ENCODE measurements at places on chromosomes 1 and 21.
A peak's percentile ranks its signal among the peaks of the same experiment; 100 is the strongest.

DNA sequence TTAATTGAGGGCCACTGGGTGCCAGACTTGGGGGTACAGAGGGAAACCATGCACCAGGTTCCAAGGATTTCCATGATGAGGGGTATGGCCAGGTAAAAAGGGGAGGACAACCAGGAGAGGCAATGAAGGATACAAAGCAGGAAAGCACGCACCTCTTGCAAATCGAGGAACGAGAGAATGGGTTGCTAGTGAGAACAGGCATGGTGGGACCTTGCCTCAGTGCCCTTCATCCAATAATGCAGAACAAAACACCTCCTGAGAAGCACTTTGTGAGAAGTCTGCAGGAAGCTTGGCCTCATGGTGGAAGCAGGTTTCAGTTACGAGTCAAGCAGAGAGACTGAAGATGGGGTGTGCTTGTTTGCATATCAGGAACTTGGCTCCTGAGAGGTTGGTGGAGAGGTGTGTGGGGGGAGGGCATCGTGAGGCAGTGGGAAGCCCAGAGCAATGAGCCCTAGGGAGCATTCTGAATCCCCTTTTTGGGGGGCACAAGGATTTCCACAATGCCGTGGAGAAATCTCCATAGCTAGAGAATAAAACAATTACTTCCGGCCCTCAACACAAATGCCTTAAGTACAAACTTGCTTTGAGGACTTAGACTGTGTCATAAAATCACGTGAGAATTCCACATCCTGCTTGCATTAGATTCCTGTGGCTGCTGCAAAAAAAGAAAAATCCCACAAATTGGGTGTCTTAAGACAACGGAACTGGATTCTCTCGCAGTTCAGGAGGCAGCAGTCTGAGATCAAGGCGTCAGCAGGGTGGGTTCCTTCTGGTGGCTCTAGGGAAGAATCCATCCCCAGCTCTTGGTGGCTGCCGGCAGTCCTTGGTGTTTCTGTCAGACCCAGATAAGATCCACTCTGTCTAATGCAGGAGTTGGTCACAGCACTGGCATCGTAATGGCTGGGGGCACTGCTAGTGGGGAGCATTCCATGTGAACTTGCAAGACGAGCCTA lies 54.9 kb upstream of the BACE2 start:
- DNase-seq, result peak; percentile 94

DNA sequence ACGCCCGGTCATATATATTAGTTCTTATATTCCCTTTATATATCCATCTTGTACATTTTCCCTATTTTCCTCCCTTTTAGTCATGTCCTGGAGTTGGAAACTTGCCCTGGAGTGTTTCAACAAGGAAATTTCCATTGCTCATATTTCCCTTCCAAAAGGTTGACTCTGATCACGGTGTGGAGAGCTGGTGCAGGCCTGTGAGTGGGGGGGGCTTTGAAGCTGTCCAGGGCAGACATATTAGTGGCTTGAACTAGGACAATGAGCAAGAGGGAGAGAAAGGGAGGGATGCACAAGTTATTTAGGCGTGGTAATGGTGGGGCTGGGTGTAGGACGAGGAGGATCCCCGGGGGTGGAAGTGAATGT lies 30.4 kb upstream of the TMEM61 start:
- DNase-seq, result no peak

DNA sequence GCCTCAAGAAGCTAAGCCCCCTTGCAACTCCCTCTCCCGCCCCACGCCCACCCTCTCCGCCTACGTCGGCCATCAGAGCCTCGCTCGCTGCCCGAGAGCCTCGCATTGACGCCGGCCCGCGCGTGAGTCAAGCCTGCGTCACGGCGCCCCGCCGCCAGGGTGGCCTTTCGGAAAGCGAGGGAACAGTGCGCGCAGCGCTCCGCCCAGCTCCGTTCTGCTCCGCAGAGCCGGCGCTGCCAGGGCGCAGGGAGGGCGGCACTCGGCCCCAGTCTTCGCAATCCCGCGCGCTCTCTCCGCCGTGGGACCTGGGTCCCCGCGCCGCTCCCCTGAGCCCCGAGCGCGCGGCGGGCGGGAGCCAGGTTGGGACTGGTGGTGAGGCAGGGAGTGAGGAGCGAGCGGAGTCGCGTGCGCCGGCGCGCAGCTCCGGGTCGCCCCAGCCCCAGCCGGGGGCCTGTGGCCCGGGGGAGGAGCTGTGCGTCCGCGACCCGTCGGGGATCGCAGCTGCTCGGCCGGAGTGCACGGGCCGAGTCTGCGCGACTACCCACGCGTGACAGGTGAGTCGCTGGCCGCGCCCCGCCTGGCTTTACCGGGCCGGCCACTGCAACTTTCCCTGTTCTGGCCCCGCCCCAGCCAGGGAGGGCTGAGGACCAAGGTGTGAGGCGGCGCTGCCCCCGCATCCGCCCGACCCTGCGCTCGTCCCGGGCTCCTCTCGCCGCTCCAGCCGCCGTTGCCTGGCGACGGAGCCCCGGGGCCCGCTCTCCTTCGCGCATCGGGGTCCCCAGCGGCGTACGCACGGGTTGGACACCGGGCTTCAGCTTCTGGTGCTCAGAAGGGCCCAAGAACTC lies at the start of gene SLC6A17:
TSS of gene SLC6A17 (plus strand) at position 165 of the 845 bp plus-strand sequence. CDS start 16,436 bp downstream, outside the sequence.
- no peak for DNase-seq

DNA sequence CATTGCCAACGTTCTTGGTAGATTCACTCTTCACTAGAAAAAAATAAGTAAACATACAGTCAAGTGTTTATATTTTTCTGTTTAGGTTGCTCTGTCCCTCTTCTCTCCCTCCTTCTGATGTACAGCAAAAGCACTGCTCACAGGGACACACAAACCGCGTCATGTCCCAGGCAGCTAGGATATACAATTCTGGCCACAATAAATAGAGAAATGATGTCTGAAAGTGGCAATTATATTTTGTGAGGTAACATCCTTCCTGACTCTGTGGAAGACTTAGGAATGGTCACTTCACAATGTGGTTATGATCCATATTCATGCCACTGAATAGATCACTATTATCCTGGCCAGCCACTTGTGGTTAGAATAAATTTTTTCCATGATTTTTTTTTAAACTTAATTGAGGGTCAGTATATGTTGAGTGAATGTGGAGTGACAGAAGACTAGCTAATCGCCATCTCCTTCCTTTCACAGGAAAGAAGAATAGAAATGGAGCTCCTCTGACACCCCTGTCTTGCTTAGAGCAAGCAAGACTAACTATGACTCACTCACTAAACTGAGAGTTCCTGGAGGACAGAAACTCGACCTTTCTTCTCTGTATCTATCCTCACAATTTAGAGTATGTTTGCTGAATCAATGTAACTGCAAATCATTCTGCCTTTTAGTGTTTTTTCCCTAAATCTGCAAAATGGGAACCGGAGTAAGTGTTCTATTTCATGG lies 54.0 kb downstream of the ZNHIT6 start:
- no peak for DNase-seq

- no peak for DNase-seq
Observed at GRCh38 chr21:20272791-20273362, 725.3 kb upstream of the NCAM2 start.

- DNase-seq, result no peak
Observed at GRCh38 chr1:210757677-210758076, 376.3 kb downstream of the KCNH1 start.

DNA sequence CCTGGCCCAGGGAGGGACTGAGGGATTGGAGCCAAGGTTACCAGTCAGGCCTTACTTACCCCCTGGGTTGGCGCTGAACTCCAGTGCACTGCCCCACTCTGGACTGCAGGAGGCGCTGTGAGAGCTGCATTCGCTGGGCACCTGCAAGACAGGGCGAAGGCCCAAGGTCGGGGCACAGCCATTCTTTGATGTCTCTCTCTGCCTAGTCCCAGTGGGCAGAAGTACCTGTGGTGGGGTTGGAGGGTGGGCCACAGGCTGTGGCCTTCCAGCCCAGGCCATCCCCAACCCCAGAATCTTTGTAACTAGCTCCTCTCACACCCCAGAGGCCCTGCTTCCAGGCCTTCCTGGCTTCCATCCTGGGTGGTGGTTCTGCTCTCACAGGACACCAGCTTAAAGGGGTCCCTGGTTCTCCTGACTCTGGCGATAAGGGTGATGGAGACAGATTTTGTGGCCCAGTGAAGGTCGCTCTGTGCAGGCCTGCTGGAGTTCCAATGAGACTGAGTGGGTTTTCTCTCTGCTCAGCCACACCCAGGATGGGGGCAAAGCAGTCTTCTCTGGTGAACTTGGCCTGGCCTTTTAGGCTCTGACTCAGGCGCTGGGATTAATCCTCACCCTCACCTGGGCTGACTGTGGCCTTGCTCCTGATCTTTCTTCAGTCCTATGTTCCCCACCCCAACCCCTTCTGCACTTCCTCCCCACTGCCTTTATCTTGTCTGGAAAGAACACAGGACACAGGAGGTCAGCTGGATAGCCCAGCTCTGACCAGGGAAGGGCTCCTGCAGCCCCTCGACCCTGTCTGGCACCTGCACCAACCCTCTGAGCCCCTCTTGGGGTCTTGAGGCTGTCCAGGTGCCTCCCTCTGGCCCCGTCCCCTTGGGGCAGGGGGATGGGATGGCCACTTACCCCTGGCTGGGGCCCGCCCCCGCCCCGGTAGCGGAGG lies 954 bp downstream of the MYOG start:
- DNase-seq, result no peak

GRCh38 chr1:108557296-108557695 lies 2.6 kb upstream of the EEIG2 start:
- no peak for DNase-seq

DNA sequence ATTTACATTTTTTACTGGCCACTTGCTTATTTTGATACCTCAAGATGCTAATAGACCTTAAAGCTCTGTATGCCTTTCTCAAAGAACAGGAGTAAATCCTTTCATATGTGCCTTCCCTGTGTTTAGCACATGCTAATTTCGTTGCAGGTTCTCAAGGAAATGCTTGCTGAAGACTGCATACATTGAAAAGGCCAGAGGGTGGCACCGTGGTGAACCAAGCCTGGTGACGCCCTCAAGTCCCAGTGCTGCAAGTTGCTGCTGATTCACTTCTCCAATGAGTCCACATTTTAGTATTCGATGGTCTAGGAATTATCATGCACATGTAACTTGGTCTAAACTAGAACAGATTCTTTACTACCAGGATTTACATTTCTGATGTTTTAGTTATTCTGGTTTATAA lies 94.1 kb downstream of the CLDN17 start:
- DNase-seq, result peak; percentile 0

- DNase-seq, result peak; percentile 52
Observed at GRCh38 chr1:93442008-93442666, 5.8 kb upstream of the FNBP1L start.

GRCh38 chr1:230084408-230085177 lies 17.6 kb downstream of the GALNT2 start:
- peak; percentile 95 for DNase-seq

- DNase-seq, result peak; percentile 97
Observed at GRCh38 chr1:91781371-91781825, 104.6 kb downstream of the TGFBR3 start.

DNA sequence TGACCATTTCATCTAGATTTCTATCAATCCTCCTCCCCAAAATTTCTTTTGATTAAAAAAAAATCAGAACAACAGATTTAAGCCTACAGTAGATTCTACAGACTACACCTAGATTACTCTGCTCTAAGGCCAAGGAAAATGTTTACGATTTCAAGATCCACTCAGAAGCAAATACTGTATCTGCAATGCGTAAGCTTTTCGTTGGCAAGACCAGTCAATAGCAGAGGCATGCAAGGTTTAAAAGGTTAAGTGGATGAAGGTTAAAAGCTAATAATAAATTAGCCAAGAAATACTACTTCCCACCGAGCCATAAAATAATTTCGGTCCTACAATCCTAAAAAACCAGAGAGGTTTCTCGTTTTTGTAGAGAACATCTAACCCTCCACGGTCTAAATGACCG lies 1.3 kb downstream of the CLSTN1 start:
- no peak for DNase-seq

DNA sequence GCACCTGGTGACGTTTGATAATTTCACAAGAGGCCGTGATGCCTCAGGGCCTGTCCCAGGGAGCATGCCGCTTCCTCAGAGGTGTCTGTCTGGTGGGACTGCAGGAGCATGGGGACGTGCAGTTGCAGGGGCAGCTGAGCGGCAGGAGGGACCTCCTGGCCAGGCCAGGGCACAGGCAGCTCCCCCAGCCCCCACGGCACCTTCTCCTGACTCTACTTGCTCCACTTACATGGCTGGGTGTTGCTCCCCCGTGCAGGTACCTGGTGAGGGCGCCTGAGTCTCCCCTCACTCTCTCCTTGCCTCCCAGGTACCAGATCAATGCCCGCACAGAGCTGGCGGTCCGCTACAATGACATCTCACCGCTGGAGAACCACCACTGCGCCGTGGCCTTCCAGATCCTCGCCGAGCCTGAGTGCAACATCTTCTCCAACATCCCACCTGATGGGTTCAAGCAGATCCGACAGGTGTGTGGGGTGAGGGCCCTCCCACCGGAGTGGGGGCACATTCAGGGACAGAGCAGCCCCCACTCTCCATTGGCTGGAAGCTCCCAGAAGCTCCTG lies 108.4 kb downstream of the PDE9A start:
- DNase-seq, result no peak

DNA sequence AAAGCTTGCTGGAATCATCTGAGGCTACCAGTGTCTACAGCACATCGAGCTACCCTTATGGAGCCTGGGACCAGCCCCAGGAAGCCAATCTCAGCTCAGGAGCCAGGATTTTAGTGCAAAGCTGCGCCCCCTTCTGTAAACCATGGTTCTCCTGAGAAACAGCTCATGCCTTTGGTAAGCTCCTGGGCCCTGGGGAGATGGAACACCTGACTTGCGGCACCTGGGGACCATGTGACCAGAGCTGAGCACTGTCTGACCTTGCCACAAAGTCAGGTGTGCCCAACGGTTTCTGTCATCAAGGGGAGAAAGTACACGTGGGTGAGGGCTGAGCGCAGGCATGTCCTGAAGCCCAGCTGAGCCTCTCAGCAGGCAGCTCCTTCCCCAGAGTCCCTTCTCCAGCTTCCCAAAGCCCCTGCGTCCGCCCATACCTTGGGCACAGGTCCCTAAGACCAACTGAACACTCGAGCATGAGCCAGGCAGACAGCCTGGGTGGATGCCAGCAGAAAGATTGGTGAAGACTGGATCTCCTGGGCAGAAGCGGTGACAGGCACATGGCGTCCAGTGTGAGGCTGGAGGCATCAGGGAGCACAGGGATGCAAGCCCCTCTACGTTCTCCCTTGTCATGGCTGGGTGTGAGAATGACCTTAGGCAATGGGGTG lies 57.9 kb upstream of the TENT5B start:
- no peak for DNase-seq

- DNase-seq, result peak; percentile 30
Observed at GRCh38 chr1:89022167-89022959, at the start of gene GBP3. TSS of gene GBP3 (minus strand) at chr1:89022866. CDS start at chr1:89020721, 2,145 bp downstream.

GRCh38 chr21:42777064-42777756 lies 102.1 kb downstream of the WDR4 start:
- DNase-seq, result no peak

All from HFF-Myc (cell line).